ENCODE measurements at places on chromosomes 6 and 20.

GRCh38 chr20:4026093-4026601 lies 10.8 kb upstream of the RNF24 start:
- DNase-seq, result peak; percentile 39

GRCh38 chr6:52299653-52300052 lies 15.1 kb upstream of the MCM3 start:
- no peak for DNase-seq

GRCh38 chr20:55513954-55514353 lies 491.4 kb downstream of the CBLN4 start:
- no peak for DNase-seq

- DNase-seq, result no peak
These were observed 43.0 kb downstream of the F13A1 start for GRCh38 chr6:6277413-6277812.

DNA sequence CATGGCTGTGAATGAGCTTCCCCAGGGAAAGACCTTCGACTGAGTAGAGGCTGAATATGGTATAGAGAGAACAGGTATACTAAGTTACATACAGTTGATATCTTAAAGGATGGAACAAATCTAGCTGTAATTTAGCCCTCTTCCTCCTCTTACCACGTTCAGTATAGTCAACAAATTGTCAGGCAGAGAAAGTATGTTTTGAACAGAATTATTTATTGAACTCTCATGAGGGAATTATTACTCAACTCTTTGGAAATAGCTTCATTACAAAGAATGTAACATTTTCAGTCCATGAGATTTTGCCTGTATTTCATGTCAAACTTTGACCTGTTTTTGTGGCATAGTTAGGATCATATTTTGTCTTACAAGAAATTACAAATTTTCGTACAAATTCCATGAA lies 63.0 kb downstream of the SH3BGRL2 start:
- no peak for DNase-seq

DNA sequence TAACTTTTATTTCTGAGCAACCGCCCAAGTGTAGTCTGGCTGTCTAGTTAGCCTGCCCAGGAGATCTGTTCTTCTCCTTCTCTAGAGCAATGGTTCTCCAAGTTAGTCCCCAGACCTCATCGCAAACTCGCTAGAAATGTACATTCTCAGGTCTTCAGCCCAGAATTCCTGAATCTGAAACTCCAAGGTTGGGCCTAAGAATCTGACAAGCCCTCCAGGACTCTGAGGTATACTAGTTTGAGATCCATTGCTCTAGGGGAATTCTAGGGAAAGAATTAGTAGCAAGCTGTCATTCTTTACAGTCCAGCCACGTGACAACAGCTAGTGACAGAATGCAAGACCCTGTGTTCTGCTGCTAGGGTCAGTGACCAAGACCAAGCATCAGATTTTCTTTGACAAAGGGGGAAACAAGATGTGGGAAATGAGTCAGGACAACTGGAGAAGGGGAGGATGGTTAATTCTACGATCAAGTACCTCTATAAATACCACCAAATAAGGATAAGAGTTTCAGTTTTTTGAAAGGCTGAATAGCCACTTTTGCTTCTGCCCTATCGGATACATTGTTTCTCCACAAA lies 5.8 kb downstream of the UBE2V1 start:
- DNase-seq, result no peak

All from uterus (tissue), 4 donors.